Breast epithelium (tissue), 4 donors: ENCODE measurements at places on chromosomes 13 and 19.

GRCh38 chr19:30431591-30431990, 59.4 kb downstream of the ZNF536 start:
- no peak for DNase-seq

DNA sequence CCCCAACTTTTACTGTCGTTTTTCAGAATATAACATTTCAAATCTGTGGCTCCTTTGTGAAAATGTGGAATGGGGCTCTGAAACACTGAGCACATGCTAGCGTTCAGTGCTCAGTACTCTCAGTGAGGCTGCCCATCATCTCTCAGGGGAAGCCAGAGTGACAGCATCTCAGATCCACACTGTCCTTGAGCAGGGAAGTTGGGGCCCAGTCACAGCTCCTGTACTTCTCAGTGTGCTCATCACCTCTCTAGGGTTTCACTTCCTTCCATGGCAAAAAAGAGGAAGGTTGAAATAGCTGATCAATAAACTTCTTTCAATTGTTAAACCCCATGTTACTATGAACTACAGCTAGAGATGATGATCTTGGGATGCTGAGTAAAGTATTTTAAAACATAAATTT, 565.9 kb upstream of the SPRY2 start:
- DNase-seq: no peak

DNA sequence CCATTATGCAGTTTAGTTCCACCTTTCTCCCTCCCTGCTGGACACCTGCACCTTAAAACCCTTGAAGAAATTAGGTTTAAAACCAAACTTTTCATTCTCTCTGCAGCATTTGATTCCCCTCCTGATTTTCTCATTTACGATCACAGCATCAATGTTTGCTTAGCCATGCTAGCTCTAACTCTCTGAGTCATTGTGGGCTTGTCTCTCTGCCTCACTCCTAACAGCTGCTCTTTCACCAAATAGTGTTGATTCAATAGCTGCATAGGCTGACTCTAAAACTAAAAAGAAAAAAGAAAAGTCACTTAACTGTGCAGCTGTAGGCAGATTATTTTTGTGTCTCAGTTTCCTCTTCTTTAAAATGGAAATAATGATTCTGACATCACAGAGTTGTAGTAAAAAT, 1124.9 kb downstream of the DIAPH3 start:
- no peak for DNase-seq

GRCh38 chr19:18742838-18743783, 48.0 kb downstream of the COMP start:
- DNase-seq: no peak

DNA sequence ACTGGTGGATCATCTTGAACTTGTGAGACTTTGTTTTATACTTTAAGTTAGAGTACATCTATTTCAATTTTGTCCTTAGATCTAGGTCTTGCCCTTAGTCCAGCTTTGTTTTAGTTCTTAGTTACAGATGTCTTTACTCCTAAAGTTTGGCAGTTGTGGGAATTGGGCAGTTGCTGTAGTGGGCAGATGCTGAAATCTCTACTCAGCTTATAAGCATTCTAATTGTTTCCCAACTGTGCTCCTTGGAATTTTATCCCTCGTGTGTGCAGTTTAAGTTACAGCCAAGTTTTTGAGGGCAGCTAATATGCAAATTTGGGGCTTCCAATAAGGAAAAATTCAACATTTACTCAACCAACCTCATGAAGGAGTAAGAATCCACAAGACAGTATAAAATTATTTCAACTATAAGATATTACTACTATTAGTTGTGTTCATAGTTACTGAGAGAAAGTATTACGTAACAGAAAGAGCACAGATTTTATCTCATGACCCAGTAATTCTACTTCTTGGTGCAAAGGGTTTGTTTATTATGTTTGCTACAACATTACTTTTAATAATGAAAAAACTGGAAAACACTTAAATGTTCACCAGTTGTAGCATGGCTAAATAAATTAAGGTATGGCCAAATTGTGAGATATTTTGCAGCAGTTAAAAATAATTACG, 32.9 kb downstream of the CCDC122 start:
- DNase-seq: no peak

- no peak for DNase-seq
Measured at GRCh38 chr19:7226739-7227138, 67.5 kb downstream of the INSR start.

- no peak for DNase-seq
Measured at GRCh38 chr19:2217591-2217990, 18.5 kb downstream of the PLEKHJ1 start.

- no peak for DNase-seq
Measured at GRCh38 chr13:103734837-103735236, 668.6 kb upstream of the SLC10A2 start.
